Activated CD4-positive, alpha-beta T cell treated with anti-CD3 and anti-CD28 coated beads for 4 hours (primary cell): ENCODE measurements at places on chromosomes 3 and 15.

DNA sequence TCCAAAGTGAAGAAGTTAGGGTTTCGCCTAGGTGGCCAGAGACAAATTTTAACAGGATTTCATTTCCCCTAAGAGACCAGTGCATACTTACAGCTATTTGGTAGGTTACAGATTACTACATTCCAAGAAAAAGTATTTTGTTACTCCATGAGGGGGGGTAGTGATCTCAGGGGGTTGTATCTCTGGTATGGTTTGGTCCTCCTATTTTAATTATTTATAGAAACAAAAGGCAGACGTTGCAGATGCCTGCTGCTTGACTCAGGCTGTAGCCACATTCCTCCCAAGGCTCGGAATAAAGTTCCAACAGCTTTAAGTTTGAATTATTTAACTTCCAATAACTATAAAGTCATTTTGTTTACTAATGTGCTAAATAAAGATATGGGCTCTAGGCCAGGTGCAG lies 1.3 kb upstream of the TRIM59 start:
- DNase-seq, result no peak

GRCh38 chr3:72150634-72151412 lies 365.9 kb upstream of the PROK2 start:
- no peak for DNase-seq

DNA sequence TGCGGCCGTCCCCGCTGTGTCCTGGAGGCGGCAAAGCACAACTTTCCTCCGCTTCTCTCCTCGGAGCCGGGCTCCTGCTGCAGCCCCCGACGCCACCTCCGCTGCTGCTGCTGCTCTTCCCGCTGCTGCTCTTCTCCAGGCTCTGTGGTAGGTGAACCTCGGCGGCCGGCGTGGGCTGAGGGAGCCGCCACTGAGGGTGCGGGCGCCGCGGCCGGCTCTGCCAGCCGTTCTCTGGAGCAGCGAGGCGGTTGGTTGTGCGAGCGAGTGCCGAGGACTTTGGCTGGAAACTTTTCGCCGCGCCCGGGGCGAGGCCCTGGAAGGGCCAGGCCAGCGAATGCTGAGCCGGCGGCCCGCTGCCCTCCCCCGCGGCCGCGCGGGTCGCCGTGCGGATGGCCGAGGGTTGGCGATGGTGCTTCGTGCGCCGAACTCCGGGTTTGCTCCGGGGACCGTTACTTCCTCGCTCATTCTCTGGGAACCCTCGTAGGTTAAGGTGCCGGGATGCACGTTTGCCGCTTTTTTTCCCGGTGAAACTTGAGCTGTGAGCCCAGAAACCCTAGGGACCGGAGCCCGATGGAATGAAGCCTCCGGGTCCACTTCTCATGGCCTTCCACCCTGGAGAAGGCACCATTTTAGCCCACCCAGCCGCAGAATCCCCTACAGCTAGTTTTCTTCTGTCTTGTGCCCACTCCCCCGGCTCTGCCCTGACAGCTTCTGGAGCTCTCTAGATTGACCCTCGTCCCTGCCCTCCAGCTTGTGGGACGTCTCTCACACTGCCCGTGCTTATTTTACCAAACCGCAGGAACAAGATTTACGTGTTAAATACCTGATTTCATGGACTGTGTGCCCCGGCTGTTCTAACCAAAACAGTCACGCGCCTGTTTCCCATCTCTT lies 660 bp downstream of the NECTIN3 start:
- DNase-seq, result peak; percentile 16

DNA sequence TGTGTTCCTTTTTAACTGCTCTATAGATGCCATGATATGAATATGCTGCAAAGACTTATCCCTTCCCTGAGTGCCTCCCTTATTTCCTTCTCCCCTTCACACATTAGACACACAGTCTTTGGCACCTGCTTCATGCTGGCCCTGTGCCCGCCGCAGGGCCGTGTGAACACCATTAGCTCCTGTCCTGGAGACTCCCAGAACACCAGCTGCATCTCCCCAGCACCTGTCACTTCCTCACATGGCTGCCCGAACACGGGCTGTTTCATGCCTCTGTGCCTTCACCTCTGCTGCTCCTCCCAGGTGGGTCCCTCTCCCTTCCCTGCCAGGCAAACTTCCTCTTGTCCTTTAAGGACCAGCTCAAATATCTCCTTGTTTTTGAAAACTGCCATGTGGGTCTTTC lies 40.5 kb upstream of the SEC13 start:
- DNase-seq, result no peak

- no peak for DNase-seq
Observed at GRCh38 chr15:87634361-87634760, 622.2 kb downstream of the NTRK3 start.

- no peak for DNase-seq
Observed at GRCh38 chr15:73989001-73989798, 2.9 kb downstream of the STOML1 start.

DNA sequence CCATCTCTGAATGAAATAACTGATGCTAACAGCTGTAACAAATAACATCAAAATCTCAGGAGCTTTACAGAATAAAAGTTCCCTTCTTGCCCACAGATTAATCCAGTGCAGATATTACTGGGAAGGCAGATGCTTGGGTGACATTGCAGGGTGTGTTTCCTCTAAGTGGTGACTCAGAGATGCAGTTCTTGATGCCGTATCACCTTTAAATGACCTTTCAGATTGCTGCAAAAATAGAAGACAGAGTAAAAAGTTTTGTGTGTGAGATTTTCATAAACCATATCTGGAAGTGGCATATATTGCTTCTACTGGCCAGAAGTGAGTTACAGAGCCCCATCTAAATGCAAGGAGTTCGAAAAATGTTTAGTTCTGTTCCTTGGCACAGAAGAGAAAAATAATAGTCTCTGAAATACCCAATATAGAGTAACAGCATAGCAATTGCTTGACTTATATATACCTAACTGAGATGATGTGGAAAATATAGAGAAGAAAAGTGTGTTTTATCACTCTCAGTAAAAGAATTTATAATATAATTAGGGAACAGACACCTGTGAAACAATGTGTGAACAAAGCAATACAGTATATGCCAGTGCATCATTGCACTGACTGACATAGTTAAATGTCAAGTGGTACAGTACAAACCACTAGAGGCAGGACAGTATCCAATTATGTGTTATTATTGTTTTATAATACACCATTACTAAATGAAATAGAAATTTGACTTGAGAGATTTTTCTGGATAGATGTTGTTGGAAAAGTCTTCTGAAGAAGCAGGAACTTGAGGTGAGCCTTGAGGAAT lies 430.7 kb upstream of the CBLB start:
- peak; percentile 12 for DNase-seq

DNA sequence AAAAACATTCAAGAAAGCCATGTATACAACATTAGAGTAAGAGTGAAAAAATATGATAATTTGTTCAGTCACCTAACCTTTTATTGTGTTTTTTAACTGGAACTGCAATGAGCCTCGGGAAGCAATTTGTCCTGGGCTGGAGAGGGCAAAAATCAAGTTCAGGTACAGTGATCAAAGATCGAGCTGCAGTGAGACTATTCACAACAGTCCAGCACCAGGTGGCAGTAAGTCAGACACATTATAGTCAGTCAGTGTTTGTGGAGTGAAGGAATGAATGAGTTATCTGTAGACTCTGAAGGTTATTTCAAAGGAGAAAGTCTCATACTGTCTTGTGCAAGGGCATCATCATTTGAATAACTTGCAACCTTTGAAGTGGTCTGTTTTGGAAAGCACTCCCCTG lies 116.6 kb downstream of the CHDH start:
- DNase-seq, result no peak

GRCh38 chr3:114609973-114610630 lies 316.3 kb downstream of the TIGIT start:
- DNase-seq, result no peak

GRCh38 chr15:68704496-68705021 lies 116.1 kb downstream of the ANP32A start:
- DNase-seq, result no peak

DNA sequence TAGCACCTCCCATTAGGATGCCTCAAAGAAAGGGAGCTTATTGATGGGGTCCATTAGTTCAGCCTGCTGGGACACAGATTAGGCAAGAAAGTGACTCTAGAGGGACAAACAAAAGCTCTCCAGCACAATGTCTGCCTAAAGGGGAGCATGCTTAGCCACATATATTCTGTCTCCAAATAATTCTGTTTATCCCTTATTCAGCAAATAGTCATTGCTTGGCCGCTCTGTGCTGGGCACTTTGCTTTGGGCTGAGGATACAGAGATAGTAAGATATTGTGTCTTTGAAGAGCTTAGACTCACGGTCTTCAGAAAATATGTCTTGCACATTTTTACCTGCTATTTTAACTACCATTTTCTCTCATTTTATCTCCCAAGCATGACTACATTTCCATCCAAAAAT lies 159.8 kb downstream of the SYNPR start:
- no peak for DNase-seq

GRCh38 chr3:168977716-168978374 lies 685.7 kb downstream of the MECOM start:
- DNase-seq, result no peak

DNA sequence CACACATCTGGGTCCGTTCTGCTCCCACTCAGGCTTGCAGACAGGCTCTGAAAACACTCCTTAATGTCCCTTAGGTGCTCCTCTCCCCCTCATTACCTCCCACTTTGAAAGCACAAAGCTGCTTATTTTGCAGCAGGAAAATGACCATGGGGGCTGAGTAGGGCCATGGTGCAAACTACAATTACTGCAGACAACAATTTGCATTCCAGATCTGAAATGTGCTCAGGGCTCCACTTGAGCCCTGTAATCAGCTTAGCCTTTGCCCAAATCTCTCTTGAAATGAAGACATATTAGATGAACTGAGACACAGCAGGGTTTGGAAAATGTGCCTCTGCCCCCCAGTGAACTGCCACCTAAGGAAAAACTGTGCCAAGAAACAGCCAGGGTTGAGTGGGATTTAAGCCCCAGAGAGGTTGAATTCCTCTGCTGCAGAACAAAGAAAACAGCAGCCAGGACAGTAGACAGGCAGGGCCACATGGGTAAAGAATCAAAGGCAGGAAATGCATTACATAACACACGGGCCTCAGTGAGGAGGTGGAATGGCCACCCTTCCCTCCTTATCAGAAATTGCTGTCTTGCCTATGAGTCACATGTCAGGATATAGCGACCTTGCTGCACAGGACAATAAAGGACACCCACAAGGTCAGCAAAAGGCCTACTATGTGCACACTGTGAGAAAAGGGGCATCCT lies 126.8 kb upstream of the ARHGEF3 start:
- no peak for DNase-seq

DNA sequence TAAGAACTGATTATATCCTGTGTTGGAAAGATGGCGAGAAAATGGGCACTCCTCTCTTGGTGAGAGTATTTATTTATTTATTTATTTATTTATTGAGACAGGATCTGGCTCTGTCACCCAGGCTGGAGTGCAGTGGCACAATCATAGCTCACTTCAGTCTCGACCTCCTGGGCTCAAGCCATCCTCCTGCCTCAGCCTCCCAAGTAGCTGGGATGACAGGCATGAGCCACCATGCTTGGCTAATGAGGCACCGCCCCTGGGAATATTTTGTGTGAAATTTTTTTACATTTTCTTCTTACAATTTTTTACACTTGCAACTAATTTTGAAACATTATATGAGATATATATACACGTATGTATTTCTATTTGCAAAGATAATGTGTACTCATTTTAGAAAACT lies 150.5 kb upstream of the PRR20G start:
- DNase-seq, result no peak

DNA sequence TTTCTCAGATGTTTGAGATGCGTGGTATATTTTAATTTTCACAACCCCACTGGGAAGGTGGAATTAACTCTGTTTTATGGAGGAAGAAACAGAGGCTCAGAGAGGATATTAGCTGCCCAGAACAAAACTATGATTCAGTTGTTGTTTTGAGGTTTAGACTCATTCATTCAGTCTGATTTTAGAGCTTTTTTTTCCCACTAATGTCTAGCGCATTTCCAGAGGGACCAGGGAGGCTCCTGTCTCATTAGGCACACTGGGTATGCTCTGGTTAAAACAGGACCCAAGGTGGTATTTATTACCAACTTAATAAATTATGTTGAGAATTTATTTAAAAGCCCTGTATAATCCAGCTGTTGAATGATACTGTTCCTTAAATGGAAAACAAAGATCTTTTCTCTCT lies 272.0 kb upstream of the RGMA start:
- no peak for DNase-seq
